Stimulated activated CD8-positive, alpha-beta memory T cell treated with anti-CD3 and anti-CD28 coated beads, Interleukin-2, amount 100 ng/mL, for 1 hour (primary cell): ENCODE measurements at places on chromosomes 16 and 17.

GRCh38 chr17:9907883-9908648, 3.0 kb upstream of the RCVRN start:
- no peak for DNase-seq

DNA sequence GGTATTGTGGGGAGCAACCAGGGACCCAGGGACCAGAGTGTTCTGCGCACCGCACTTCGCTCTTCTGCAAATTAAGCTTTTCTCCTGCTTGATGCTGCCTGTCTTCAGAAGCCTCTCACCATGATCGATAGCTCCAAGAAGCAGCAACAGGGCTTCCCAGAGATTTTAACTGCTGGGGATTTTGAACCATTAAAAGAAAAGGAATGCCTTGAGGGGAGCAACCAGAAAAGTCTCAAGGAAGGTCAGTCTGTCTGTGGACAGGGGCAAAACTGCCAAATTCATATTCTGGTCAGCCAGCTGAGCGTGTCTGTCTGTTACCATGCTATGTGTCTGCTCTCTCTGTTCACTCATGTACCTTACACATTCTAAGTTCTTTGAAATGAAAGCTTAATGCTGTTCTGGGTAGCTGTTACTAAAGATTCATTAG, 115.7 kb downstream of the MRTFB start:
- no peak for DNase-seq

GRCh38 chr17:3710951-3711383, 12.7 kb upstream of the HASPIN start:
- DNase-seq, result peak; percentile 39

DNA sequence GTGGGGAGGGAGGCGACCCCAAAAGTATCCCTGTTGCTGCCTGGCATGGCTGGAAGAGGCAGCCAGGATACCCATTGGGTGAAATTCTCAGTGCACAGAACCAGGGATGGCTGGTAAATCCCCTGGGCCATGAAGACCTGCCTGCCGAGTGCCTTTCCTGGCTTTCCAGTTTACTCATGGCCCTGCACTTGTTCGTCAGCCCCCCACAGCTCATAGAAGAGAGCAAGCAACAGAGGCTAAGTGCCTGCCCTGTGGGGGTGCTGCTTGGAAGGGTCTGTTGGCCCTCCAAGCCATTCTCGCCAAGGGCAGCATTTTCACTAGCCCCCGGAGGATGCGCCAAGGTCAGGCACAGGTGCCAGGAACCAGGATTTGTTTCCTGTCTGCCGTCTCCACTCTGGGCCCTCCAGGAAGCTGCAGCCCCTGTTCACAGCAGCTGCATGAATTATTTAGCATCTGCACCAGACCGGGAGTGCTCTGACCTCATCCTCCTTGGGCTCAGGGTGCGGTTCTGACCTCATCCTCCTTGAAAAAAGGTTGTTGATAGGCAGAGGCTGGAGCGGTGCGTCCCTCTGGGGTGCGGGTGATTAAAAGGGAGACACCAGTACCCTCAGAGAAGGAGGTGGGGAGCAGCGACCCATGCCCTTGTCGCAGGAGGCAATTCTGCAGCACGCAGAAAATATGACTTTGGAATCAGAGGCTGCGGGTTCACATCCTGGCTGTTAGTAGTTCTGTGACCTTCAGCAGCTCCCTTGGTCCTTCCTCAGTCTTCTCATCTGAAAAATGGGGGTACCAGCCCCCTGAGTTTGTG, 14.2 kb upstream of the CD300A start:
- no peak for DNase-seq

DNA sequence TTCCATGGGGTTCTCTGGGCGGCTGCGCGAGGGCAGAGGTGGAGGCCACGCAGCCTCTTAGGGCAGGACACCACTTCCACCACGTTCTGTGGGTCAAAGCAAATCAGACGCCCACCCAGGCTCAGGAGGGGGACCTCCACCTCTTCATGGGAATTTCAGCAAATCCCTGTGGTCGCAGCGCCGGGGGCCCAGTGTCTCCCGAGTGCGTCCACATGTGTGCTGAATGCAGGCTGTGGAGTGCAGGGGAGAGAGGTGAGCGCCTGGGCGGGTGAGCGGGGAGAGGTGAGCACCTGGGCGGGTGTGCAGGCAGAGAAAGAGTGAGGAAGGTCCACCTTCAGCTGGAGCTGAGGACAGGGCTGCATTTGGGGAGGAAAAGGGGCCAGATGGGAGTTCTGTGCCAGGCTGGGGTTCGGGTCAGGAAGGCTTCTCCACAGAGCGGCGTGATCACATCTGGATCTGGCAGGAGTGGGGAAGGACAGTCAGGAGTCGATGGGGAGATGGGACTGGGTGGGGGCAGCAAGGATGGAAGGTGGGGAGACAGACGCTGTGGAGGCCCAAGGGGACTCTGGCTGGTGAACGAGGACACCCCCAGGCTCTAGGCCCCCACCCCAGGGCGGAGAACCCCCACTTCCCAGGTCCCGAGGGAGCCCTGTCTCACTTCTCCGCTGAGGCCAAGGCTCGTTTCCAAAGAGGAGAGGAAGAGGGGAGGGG, 36.8 kb upstream of the CBFA2T3 start:
- DNase-seq, result no peak

- no peak for DNase-seq
Measured at GRCh38 chr16:55526441-55526840, 17.6 kb downstream of the LPCAT2 start.

- no peak for DNase-seq
Measured at GRCh38 chr17:46121165-46121764, 72.0 kb downstream of the KANSL1 start.

GRCh38 chr17:43069368-43069898, 44.4 kb downstream of the RND2 start:
- no peak for DNase-seq

DNA sequence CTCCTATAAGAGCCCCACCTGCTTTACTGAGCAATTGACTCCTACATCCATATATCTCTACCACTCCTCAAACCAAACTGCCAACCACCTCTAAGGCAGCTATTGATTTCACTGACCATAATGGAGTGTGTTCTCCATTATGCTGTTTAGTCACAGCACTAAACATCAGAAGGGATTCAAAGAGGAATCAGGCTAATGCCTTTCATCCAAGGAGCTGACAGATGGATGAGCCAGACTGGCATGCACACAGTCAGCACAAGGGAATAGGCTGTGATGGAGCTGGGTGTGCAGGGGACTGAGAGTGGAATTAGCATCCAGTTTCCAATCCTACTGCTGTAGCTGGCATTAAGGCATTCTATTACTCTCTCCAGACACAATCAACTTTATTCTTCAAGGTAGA, 88.7 kb upstream of the CCL2 start:
- no peak for DNase-seq

DNA sequence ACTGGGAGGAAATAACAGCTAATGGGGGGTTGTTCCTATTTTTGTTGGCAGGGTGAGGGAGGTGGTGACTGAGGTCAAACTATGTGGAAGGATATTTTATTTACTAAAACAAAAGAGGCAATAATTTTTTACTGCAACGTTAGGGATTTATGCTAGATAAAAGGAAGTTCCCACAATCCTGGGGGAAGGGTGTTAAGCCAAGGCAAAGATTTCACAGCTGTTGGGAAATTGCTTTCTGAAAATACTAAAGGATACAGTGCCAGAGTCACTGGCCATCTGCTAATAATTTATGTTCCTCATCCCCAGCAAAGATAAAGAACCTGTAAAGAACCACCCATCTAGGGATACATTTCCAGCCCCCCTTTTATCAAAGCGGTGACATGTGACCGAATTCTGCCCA, 756.0 kb upstream of the RBFOX1 start:
- DNase-seq, result no peak

DNA sequence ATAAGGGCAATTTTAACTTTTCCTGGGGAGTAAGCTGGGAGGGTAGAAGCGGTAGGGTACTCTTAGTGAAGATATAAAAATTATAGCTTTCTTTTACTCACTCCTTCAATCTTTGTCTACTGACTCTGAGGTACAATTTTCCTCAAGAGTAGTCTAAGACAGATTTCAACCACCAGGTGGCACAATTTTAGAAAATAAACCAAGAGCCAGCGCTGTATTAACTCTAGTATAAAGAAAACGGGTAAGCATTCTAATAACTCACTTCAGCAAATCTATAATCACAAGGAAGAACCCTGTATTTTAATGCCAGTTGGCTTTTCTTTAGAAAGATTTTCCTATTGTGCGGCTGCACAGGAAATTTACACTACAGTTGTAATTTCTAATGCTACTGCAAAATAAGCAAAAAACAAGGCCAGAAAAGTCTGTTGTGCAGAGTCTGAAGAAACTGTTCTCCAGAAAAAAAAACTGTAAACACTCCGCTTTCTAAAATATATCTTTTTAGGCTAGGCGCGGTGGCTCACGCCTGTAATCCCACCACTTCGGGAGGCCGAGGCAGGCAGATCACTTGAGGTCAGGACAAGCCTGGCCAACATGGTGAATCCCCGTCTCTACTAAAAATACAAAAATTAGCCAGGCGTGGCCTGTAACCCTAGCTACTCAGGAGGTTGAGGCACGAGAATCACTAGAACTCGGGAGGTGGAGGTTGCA, 1.9 kb downstream of the CMC2 start:
- no peak for DNase-seq
